ENCODE measurements at places on chromosomes 3 and 15.

DNA sequence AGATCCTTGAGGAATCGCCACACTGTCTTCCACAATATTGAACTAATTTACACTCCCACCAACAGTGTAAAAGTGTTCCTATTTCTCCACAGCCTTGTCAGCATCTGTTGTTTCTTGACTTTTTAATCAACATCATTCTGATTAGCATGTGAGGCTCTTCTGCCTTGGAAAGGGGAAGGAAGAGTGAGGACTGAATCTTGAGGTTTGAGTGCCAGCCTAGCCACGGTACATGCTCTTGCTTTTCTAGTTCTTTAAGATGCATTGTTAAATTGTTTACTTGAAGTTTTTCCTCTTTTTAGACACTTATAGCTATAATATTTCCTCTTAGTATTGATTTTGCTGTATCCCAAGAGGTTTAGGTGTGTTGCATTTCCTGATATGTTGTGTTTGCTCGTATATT lies 596.1 kb downstream of the OTOL1 start:
- no peak for DNase-seq

DNA sequence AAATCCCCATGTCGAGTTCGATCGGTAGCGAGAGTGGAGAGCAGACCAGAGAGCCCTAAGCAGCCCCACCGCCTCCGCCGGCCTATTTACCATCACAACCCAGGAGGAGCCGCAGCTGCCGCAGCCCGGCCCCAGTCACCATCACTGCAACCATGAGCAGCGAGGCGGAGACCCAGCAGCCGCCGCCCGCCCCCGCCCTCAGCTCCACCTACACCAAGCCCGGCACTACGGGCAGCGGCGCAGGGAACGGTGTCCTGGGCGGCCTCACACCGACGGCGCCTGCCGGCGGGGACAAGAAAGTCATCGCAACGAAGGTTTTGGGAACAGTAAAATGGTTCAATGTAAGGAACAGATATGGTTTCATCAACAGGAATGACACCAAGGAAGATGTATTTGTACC lies 89.5 kb upstream of the TPM1 start:
- no peak for DNase-seq

DNA sequence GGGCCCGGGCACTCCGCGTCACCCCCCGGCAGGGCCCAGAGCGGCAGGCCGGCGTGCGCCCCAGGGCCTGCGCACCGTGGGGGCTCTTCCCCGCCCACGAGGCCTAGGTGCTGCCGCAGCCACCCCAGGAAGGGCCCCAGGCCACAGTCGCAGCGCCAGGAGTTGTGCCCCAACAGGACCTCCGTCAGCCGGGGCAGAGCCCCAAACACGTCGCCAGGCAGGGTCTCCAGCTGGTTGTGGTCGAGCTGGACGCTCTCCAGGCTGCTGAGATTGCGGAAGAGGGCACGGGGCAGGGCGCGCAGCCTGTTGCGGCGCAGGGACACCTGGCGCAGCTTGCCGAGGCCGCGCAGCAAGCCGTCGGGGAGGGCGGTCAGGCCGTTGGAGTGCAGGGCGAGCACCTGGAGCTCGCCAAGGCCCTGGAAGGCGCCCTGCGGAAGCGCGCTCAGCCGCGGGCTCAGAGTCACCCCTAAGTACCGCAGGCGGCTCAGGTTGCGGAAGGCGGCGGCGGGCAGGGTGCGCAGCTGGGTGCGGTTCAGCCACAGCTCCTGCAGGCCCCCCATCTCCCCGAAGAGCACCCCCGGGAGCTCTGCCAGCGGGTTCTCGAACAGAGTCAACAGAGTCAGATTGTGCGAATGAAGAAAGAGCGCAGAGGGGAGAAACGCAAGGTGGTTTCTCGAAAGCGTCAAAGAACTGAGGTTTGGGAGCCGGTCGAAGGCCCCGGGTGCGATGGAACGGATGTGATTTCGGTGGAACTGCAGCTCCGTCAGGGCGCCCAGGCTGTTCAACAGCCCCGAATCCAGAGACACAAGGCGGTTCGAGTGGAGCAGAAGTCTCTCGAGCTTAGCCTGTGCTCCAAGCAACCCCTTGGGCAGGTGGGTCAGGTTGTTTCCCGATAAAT lies 2.0 kb downstream of the GP5 start:
- no peak for DNase-seq

- no peak for DNase-seq
Measured at GRCh38 chr15:76904461-76905012, 603 bp downstream of the SCAPER start.

- no peak for DNase-seq
Measured at GRCh38 chr3:78794431-78794830, 973.4 kb downstream of the ROBO1 start.

GRCh38 chr3:142586803-142587406 lies 8.4 kb upstream of the ATR start:
- peak; percentile 42 for DNase-seq

- no peak for DNase-seq
Measured at GRCh38 chr3:60269377-60269776, 981.9 kb downstream of the FHIT start.

GRCh38 chr15:64949383-64950186 lies 37.9 kb downstream of the ANKDD1A start:
- no peak for DNase-seq

DNA sequence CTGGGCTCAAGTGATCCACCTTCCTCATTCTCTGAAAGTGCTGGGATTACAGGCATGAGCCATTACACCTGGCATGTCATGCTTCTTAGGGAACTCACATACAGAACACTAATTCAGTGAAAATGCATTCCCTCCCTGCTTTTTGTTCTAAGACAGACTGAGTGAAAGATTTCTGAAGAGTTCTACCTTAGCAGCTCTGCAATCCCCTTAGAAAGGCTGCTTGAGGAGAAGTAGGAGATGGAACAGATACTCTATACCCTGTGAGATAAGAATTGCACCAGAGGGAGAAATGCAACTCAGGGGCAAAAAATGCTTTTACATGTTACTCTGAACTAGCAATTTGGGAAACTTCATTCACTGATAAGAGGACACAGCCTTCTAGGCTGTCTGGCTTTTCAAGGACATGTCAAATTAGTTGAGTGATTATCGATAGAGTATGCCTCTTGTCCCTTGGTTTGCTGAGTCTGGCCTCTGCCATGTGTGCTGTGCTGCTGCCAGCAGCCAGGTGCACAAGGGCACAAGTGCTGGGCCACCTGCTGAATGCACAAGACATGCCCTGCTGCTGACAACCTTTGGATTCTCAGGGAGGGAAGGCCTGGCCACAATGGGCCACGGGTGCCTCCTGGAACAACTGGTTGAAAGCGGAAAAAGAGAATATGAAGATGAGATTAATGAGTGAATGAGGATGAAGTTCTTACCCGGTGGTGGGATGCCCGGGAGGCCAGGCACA lies 17.8 kb downstream of the UQCC5 start:
- no peak for DNase-seq

DNA sequence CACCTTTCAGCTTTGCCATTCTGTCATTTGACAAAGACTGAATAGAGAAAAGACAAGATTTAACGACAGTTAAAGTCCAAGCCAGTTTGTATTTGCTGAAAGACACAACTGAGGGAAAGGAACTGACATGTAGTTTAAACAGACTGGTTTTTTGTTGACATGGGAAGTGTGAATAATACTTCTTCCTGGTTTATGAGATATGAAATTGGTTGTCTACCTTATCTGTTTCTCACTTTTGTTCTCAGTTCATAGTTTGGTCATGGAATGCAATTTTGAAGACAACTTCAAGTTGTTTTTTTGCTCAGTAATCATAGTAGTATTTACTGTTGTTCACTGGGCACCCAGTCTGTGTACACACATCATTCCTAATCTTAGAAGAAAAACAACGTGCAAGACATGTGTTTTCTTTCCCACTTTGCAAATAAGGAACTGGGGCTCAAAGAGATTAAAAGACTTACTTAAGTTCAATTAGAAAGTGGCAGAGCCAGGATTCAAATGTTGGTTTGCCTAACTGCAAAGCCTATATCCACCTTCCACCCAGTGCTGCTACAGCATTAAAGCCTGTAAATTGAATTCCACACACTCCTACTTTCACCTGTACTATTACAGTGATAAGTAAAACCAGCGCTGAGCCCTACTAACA lies 103.5 kb downstream of the LPP start:
- DNase-seq: no peak

GRCh38 chr15:66603301-66604179 lies 37.7 kb upstream of the LCTL start:
- DNase-seq: no peak

- DNase-seq: no peak
Measured at GRCh38 chr3:67312155-67312554, 314.0 kb downstream of the KBTBD8 start.

DNA sequence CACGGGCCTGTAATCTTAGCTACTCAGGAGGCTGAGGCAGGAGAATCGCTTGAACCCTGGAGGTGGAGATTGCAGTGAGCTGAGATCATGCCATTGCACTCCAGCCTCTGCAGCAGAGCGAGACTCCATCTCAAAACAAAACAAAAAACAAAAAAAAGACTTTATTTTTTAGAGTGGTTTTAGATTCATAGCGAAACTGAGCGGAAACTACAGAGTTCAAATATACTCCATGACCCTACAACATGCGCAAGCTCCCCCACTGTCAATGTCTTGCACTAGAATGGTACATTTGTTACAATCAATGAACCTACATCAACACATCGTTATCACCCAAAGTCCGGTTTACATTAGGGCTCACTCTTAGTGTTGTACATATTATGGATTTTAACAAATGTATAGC lies 2.2 kb upstream of the CRTAP start:
- DNase-seq: no peak

DNA sequence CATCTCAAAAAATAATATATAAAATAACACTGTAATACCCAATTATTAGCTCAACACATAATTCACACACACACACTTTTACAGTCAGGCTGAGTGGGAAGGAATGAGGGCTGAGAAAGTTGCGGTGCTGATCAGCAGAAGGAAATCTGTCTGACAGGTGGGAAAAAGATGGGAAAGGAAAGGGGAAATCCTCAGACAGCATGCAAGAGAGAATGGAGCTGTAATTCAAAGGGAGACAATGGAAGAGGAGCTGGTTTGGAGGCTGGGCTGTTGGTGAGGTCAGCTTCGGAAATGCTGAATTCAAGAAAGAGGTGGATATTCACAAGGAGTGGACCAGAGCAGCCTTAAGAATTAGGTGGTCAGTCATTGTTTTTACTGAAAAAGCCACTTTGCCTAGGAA lies 121.6 kb upstream of the LMOD3 start:
- DNase-seq: no peak
